NCI-H774 (cell line): ENCODE measurements at places on chromosomes 13 and 19.

- DNase-seq, result no peak
Measured at GRCh38 chr13:79445968-79446645, 34.8 kb upstream of the NDFIP2 start.

- peak; percentile 53 for DNase-seq
Measured at GRCh38 chr13:32056316-32056715, 24.7 kb downstream of the FRY start.

GRCh38 chr13:111166882-111167675, 52.0 kb downstream of the ARHGEF7 start:
- peak; percentile 37 for DNase-seq

GRCh38 chr13:39481491-39481890, 121.5 kb downstream of the LHFPL6 start:
- DNase-seq, result no peak

DNA sequence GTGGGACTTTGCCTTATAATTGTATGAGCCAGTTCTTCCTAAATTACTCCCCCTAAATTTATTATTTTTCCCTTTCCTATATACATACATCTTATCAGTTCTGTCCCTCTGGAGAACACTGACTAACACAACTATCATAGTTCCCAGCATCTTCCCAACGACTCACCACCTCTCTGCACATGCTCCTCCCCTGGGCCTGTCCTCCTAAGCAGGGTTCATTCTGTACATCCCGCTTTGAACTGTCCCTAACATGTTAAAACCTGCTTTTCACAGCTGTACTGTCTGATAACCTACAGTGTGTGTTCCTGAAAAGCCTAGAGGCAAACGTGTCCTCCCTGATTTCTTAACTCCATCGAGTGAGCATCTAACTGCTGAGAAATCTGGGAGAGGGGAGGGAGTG, 141.7 kb downstream of the EFNB2 start:
- no peak for DNase-seq
